ENCODE measurements at places on chromosomes 16 and 17. TPM values are rescaled to one million over a fixed set of nuclear protein-coding genes. Genes with fewer than 3 reads are reported as not detected.

DNA sequence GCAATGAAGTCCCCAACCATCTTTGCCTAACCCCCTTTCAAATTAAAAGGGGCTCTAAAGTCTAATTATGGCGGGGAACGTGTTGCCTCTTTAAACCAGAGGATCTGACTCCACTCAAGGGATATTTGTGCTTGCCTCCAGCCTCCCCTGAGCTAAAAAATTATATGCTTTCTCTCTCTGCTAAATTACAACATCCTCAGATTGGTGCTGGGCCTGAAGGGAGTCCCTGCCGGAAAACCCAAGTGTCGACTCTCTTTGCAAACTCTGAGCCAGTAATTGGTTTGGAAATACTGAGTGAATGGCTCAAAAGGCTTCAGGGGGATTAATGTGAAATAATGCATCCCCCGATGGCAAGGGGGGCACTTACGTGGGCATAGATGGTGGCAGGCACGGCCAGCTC is 208.5 kb upstream of the TNRC6C start:
- no peak overlapping the region for H3K4me3 ChIP-seq
- H3K4me1 ChIP-seq = no peaks in the 10 kb centered on the region
- H3K27ac ChIP-seq = no peak overlapping the region
- DNase-seq = no peak
- no peaks in the 10 kb centered on the region for H3K36me3 ChIP-seq

DNA sequence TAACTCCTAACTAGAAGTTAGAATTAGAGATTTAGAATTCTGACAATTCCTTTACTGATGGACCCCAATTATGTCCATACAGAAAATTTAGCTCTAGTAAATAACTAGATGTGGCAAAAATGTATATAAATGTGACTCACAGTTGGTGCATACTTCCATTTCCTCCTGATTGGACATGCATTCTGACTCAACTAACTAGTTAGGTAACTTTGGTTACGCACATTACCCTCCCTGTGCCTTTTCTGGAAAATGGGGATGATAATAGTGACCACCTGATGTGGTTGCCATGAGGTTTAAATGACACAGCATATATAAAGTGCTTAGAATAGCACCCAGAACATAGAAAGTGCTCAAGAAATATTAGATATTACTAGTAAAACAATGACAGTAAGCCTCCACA is 550.0 kb upstream of the SALL1 start:
- H3K4me1 ChIP-seq = no peaks in the 10 kb centered on the region
- peaks cover 1% of the 10 kb centered on the region for H3K27me3 ChIP-seq
- no peak overlapping the region for H3K4me3 ChIP-seq

DNA sequence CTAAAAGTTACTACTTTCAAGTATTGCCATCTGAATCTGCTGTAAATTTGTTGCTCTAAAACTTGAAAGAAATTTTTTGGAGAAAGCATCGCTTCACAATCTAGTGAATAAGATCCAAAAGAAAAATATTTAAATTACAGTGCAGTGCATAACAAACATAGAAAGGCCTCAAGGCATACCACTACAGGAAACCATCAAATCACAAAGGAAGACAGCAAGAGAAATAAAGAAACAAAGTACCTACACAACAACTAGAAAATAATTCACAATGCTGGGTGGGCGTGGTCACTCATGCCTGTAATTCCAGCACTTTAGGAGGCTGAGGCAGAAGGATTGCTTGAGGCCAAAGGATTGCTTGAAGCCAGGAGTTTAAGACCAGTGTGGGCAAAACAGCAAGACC is 104.9 kb downstream of the BRIP1 start:
- H3K4me3 ChIP-seq = no peak overlapping the region
- H3K27ac ChIP-seq = no peak overlapping the region

DNA sequence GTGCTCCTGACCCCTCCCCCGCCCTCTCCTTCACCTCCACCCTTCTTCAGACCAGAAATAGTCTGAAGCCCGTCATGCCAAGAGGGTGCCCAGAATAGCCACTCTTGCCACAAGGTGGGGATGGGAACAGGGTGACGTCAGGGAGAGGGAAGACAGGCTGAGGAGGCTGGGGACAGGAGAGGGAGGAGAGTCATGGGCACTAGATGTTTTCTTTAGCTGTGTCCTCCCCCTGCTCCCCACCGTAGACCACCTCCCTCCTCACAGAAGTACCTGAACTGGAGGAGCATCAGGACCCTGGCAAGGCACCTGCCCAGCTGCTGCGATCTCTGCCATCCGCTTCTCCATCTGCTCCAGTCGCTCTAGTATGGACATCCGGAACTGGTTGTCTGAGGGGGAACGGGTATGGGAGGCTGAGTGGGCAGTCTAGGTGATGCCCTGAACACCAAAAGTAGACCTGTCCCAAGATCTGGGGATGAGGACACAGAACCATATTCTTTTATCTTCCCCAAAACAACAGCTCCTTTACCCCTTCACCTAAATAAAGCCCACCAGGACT is 6.6 kb upstream of the SPAG7 start:
- peaks cover 54% of the 10 kb centered on the region for H3K36me3 ChIP-seq
- no peaks in the 10 kb centered on the region for H3K27me3 ChIP-seq
- no peak overlapping the region for H3K27ac ChIP-seq
- DNase-seq = no peak
- no peak overlapping the region for H3K4me3 ChIP-seq

DNA sequence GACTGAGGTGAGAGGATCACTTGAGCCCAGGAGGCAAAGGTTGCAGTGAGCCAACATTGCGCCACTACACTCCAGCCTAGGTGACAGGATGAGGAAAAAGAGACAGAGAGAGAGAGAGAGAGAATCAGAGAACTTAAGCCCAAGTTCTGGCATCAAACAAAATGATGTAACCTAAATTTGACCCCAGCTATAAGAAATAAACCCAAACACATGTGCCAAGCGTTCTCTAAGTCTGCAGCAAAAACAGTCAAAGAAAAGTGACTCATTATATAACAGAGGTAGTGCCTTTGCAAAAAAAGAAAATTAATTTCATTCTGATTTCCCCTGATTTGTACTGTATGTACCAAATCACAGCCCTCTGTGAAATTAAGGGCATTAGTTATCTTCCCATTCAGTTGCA is 89.5 kb downstream of the CDH11 start:
- H3K4me1 ChIP-seq = peaks cover 11% of the 10 kb centered on the region
- DNase-seq = peak; percentile 62
- no peak overlapping the region for H3K27ac ChIP-seq
- H3K36me3 ChIP-seq = peaks cover 24% of the 10 kb centered on the region
- no peak overlapping the region for H3K4me3 ChIP-seq

DNA sequence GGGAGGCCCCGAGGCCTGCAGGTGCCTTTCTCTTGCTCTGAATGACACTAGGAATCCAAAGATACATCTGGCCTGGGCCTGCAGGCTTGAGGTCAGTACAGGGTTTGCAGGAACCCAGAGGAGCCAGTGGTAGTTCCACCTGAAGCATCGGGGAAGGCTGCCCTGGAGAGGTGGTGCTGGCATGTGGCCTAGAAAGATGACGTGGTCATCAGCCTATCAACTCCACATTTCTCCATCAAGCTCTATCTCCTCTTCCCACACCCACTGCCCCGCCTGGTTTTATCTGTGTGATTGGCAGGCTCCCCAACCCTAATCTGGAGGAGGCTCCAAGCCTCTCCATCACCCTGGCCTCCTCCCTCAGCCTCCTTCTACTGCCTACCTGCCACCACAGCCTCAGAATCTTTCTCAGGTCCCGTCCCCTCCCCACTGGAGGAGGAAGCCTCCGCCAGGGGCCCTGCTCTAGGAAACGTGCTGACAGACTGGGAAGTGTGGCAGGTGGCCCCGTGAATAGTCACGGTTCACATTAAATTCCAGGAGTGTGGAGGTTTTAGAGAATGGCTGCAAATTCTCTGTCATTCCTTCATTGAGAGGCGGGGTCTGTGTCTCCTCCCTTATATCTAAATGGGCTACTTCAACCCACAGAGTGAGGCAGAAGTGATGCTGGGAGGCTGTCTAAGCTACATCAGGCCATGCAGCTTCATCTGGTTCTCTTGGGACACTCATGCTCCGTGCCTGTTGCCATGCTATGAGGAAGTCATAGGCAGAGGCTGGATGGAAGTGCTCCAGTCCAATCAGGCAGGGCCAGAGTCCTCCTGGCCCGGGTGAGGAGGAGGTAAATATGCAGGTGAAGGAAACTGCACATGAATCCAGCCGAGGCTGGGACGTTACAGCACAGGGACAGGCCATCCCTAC is 11.4 kb upstream of the MAP2K3 start:
- no peaks in the 10 kb centered on the region for H3K36me3 ChIP-seq
- no peak for DNase-seq
- no peak overlapping the region for H3K27ac ChIP-seq
- H3K4me1 ChIP-seq = peaks cover 11% of the 10 kb centered on the region
- H3K4me3 ChIP-seq = no peak overlapping the region

GRCh38 chr16:13936596-13937081 is 16.7 kb downstream of the ERCC4 start:
- peaks cover 16% of the 10 kb centered on the region for H3K36me3 ChIP-seq
- peaks cover 2% of the 10 kb centered on the region for H3K4me1 ChIP-seq
- DNase-seq = peak; percentile 69
- no peaks in the 10 kb centered on the region for H3K27me3 ChIP-seq

GRCh38 chr16:31365131-31365865 is 10.3 kb downstream of the ITGAX start:
- H3K27ac ChIP-seq = no peak overlapping the region
- H3K4me3 ChIP-seq = no peak overlapping the region
- H3K4me1 ChIP-seq = no peaks in the 10 kb centered on the region

DNA sequence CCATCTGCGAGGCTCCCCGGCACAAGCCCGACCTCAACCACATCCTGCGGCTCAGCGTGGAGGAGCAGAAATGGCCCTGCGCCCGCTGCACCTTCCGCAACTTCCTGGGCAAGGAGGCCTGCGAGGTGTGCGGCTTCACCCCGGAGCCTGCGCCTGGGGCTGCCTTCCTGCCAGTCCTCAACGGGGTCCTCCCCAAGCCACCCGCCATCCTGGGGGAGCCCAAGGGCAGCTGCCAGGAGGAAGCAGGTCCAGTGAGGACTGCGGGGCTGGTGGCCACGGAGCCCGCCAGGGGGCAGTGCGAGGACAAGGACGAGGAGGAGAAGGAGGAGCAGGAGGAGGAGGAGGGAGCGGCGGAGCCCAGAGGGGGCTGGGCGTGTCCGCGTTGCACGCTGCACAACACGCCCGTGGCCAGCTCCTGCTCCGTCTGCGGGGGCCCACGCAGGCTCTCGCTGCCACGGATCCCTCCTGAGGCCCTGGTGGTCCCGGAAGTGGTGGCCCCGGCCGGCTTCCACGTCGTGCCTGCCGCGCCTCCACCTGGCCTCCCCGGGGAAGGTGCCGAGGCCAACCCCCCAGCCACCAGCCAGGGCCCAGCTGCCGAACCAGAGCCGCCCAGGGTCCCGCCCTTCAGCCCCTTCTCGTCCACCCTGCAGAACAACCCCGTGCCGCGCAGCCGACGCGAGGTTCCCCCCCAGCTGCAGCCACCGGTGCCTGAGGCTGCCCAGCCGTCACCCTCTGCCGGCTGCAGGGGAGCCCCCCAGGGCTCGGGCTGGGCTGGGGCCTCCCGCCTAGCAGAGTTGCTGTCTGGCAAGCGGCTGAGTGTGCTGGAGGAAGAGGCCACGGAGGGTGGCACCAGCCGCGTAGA is 13.1 kb upstream of the PRR35 start:
- no peaks in the 10 kb centered on the region for H3K4me1 ChIP-seq
- H3K36me3 ChIP-seq = peaks cover 25% of the 10 kb centered on the region
- H3K4me3 ChIP-seq = no peak overlapping the region
- DNase-seq = peak; percentile 16

DNA sequence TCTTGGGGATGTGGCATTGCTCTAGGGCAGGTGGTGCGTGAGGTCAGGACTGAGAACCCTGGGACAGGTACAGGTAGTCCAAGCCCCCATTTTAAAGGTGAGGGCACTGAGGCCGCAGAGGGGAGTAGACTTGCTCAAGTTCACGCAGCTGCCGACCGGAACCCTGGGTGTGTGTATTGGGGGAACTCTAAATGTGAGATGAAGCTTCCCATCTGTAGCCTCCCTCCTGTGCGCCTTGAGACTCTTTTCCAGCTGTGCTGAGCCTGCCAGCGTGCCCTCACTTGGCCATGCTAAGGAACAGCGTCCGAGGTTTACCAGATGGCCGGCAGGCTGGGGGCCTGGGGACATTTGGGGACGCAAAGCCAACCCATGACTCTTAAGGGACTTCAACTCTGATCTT is 79.0 kb upstream of the CDC42EP4 start:
- H3K4me3 ChIP-seq = no peak overlapping the region
- DNase-seq = no peak
- H3K36me3 ChIP-seq = no peaks in the 10 kb centered on the region

DNA sequence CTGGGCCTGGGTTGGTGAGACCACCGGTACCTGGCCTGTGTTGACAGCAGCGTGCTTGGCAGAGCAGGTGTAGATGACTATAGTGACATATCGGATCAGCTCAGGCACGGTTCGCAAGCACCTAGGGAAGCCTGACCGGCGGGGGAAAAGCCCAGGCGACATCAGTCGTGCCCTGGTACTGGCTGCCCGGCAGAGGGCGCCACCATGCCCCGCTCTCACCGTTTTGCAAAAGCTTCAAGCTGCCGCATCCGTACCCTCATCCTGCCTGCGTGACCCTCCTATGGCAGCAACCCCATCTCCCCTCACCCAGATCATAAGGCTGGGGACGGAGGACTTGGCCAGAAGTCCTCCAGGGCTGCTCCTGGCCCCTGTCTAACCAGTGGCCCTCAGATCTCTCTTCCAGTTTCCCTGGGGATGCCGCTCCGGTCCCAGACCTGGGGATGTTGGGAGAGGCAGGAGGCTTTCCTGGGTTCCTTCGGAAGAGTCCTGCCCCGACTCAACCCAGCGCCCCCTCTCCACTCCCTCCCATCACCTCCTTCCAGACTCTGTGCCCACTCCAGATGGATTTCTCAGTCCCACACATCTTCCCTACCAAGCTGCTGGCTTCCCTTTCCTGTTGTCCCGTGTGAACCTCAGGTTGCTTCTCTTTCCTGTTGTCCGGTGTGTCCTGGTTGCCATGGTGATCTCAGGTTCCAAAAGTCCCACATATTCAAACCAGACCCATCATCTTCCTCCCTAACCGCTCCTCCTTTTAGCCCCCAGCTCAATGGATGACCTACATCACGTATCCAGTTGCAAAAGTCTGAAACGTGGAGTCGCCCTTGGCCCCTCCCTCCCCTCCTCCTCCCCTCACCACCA is 13.7 kb downstream of the ALOX12B start:
- DNase-seq = peak; percentile 49
- no peak overlapping the region for H3K27ac ChIP-seq
- peaks cover 82% of the 10 kb centered on the region for H3K27me3 ChIP-seq
- no peak overlapping the region for H3K4me3 ChIP-seq

DNA sequence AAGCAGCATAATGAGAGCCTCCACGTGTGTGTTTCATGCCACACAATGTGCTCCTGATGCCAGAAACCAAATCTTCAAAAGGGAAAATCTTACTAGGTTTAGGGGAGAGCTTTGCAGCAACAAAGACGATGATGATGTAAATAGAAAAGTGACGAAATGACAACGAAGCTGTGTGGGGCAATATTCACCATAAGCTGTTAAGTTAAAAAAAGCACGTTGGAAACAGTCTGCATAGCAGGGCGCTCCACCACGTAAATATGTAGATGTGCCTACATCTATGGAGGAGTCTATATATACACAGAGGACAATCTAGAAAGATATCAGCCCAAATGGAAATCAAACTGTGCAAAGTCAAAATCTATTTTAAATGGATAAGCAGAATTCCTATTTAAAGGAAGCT is 61.0 kb downstream of the RPH3AL start:
- peaks cover 23% of the 10 kb centered on the region for H3K27me3 ChIP-seq
- no peak overlapping the region for H3K27ac ChIP-seq
- H3K4me1 ChIP-seq = no peaks in the 10 kb centered on the region
- no peaks in the 10 kb centered on the region for H3K36me3 ChIP-seq
- DNase-seq = no peak

OTOP3 gene
- not detected for polyA plus RNA-seq

CCL17 gene
- polyA plus RNA-seq = not detected

ADGRG1 gene
- polyA plus RNA-seq = 8.4 TPM

OSBPL7 gene
- 16.3 TPM for polyA plus RNA-seq

APRT gene
- 209 TPM for polyA plus RNA-seq

TBC1D3I gene
- polyA plus RNA-seq = 0.07 TPM

RAD51D gene
- 10.8 TPM for polyA plus RNA-seq
